Stimulated activated CD4-positive, alpha-beta T cell treated with anti-CD3 and anti-CD28 coated beads, TNF-alpha, amount 100 ng/mL, for 48 hours (primary cell): ENCODE measurements at places on chromosomes 3 and 15.

- no peak for DNase-seq
These were observed 28.2 kb downstream of the CCR9 start for GRCh38 chr3:45914362-45915058.

DNA sequence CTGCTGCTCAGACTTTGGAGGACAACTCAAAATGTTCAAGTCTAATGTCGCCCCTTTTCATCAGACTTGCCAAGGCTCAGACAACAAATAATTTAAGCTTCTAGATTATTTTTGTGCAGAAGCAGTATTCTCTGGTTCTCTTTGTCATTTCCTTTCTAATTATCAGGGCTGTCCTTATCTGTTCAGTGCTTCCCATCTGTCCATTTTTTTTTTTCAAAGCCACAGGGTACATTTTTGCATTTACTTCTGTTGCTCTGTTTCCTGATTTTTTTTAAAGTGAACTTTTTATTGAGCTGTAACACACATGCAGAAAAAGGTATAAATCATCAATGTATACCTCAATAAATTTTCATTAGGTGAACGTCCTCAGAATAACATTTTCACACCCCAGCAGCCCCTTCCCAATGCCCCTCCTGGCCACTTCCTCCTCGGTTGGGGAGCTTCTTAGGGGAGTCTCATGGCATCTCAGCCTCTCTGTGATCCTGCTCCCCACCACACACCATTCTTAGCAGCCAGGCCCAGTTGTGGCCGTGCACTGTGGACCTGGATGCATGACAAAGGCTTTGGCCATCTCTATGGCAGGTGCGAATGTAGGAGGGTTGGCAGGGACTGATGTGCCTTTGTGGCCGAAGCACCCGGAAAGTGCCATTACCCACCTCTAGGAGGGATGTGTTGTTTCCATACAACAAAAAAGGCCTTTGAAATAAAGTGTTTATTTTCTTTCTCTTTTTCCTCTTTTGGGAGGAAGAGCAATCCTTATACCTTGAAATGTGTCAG lies 303.5 kb upstream of the LRRFIP2 start:
- no peak for DNase-seq

DNA sequence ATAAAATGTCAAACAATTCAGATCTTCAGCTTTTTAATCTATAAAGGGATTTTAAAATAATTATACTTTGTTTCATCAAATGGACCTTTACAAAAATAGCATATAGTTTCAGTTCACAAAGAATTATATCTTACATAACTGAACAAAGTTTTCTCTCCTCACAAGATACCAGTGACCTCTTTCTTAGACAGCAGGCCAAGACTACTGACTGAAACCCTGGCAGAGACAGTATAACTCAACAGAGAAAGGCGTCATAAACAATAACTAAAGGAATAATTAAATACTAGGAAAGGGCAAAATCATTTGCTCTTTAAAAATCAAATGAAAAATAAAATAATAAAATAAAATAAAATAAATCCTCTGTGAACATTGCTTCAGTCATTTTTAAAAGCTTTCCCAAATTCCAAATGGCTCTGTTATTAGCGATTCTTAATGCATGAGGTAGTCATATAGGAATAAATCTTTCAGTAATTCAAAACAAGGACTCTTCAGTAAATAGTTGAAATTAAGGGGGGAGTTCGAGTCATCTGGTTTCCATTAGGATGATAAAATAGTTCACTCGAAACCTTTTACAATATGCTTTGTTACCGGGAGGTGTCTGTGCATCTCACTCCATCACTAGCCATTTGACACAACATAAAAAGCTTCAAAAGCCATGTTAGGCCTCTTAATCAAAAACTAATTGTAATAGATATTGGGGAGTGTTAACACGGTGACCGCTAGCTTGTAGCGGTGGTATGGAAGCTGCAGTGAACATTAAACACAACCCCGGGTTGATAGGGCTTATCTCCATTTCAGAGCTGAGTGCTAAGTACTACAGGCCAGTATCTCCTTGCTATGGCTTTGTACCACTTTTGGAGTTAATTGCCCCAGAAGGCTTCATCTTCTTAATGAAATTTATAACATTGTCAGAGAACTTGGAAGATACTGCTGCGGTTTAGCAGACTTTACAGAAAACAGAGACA lies 142.9 kb upstream of the NR2F2 start:
- DNase-seq: no peak

GRCh38 chr3:138332472-138333073 lies 2.9 kb upstream of the NME9 start:
- no peak for DNase-seq
